Hematopoietic multipotent progenitor cell treated with erythropoietin and hydrocortisone succinate and interleukin-3 and kit ligand, for 4 days (in vitro differentiated cells): ENCODE measurements at places on chromosomes 3 and 15.

DNA sequence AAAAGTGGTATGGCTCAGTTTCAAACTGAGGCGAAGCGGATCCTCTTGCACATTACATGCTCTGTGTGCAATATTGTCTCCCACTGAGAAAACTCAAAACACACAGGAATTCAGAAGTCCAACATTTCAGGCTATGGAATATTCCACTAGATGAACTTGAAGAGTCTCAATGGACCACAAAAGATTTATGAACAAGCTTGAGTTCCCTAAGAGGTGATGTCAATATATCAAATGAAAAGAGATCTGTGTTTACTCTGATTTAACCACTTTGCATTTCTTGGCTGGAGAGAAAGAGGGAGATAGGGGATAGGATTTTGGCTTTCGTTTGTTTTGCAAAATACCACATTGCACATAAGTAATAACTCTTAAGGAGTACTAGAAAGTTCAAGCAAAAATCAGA lies 20.3 kb downstream of the PDZRN3 start:
- no peak for DNase-seq

DNA sequence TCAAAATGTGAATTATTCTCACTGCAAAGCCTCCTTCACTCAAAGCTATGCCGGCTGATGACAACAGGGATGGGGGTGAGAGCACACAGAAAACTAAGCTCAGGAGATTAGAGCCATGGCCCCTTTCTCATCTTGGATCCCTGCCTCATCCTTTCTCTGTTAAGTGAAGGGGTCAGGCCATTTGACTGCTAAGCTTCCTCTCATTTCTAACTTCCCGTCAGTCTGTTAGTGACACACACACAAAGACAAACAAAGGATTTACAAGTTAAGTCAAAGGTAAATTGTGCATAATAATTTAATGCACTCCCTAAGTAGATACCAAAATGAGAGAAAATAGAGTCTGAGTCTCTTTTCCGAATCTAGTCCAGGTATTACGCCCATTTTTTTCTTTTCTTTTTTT lies 1.2 kb downstream of the SS18L2 start:
- DNase-seq = no peak

DNA sequence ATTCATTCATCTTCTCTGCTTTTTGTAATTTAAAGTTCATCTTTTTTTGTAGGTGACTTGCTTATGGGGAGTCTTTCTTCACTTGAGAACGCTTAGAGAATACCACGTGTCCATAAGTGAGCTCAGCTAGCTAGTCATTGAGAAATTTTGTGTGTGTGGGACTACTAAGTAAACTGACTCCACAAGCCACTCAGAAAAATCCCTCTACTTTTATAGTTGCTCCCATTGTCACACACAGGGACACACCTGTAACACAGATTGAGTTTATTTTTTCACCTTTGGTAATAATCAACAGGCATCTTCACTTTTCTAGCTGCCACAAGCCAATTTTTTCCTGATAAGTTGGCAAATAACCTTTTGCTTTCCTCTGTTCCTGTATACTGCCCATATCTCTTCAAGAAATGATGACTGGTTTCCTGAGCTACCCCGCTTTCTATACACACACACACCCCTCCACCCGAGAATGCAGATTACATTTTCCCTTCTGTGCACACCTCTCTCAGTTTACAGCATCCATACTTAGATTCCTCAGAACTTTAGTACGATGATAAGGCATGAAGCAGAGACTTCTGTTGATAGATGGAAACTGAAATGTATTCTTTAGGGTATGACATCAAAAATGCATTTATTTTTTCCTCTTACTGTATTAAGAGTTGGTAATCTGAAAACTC lies 4.6 kb downstream of the TSC22D2 start:
- DNase-seq = peak; percentile 59

DNA sequence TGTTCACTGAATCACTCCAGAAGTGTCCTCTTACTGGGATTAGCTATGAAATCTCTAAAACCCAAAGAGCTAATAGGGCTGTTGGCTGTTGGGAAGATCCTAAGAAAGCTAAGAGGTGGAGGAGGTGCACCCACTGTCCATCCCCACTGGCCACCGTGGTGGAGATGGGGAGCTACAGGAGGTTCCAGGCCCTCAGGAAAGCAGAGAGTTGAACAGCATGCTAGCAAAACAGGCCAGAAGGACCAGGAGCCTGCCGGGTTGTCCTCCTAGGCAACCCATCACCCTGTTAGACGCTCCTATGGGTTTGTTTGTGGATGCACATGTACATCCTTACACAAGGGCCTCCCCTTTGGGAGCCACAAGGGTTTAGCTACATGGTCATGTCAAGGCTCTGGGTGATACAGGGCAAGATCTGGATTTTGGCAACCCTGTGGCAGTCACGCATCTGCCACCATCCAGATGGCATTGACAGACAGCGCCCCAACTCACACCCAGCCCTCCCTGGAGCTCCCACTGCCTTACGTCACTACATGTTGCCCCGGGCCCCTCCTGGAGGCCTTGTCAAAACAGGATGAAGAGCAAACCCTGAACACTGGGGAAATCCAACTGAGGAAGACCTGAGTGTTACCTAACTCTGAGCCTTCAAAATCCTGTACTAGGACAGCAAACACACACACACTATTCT lies 208.1 kb downstream of the SLCO3A1 start:
- no peak for DNase-seq

- DNase-seq = no peak
Measured at GRCh38 chr15:90055182-90055581, 47.1 kb downstream of the IDH2 start.

DNA sequence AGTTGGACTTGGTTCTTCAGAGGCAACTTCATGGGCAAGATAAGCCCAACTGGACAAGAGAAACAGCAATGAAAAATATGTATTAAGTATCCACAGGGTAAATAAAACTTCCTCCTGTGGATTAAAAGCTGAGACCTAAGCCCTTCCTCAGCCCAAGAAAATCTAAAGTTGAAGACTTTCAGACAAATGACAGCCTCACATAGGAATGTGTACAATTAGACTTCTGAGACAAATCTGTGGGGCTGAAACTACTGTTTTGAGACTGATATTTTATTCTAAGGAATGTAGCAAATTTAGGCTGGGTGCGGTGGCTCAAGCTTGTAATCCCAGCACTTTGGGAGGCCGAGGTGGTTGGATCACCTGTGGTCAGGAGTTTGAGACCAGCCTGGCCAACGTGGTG lies 74.2 kb upstream of the IL12A start:
- no peak for DNase-seq

DNA sequence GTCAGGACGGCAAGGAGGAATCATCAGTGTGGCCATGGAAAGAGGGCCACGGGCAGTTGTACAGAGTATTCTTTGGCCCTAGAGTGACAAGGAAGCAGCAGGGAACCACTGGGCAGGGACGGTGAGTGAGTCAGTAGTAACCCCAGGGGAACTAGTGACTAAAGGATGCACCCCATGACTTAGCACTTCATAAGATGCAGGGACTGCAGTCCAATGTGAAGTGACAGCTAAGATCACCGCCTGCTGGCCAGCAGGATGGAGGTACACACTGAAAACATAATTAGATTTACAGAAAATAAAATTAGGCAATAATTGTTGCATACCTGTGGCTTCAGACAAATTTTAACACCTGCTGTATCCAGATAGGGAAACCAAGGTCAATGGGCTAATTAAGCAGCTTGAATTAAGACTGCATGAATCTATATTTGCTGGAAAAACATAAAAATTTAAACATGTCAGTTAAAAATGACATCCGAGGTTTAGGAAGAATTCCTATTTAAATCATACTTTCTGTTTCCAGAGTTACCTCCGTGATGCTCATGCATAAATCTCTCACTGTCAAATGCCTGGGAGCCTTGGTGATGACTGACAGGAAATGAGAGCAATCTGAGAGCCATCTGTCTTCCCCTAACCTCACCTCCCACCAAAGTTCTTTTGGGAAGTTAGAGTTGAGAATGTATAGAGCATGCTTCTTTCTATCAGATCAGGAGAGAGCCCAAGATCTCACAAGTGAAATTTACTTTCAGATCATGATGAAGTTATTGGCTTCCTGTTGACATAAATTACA lies 56.5 kb downstream of the DCLK3 start:
- peak; percentile 69 for DNase-seq

DNA sequence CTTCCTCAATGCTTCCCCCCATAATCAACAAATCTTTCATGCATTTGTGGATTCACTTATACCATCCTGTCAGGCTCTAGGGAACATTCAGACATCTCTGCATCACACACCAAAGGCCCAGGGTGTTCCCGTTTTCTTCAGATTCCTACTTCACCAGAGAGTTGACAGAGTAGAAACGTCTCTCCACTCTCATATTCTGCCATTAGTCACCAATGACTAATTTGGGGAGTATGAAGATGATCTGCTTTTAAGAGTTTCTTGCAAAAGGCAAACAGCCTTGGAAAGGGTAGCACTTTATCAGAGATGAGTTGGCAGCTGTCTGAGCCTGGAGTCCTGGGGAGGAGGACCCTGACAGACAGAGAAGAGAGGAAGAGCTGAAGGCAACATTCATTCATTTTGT lies 55.8 kb upstream of the DGKG start:
- DNase-seq = no peak

DNA sequence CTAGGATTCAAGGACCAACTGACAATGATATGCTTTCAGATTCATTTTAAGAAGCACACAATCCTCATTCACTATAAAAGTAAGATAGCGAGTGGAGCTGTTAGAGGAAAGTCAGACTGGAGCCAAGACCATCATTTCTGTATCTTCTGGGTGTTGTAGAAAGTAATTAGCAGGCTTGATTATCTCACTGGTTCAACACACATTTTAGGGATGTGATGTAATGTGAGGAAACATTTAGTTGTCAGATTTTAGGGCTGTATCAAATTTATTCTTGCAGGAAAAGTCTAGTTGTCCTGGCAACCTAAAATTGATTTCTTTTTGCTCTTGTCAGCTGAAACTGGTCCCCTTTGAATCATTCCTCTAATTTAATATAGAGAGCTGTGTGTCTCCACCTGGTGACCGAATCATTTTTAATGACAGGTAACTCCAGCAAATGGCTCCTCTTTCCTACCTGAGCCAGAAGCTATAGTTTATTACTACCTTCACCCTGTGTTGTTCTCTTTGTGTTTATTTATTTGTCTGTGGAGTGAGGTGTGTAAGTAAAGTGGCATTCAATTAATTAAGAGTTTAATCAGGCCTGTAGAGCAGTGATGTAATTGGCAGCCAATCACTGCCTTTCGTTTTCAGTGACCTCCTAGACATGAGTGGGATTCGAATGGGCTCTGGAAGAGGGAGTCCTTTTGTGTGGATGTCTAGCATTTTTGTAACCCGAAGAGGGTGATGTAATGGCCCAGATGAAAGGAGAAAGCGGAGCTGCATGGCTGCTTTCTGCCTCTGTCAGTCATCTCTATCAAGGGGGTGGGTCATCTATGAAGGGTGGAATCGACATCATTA lies 125.8 kb downstream of the LPP start:
- DNase-seq = no peak

GRCh38 chr3:48301800-48302166 lies 31.7 kb downstream of the SPINK8 start:
- DNase-seq = peak; percentile 49

- peak; percentile 60 for DNase-seq
Measured at GRCh38 chr15:58731756-58732535, 17.6 kb downstream of the ADAM10 start.

- DNase-seq = no peak
Measured at GRCh38 chr15:88542342-88542733, 4.1 kb downstream of the DET1 start.

GRCh38 chr3:104717828-104718196 lies 648.9 kb upstream of the ALCAM start:
- peak; percentile 17 for DNase-seq

- DNase-seq = peak; percentile 75
Measured at GRCh38 chr3:197256836-197257444, 41.5 kb downstream of the DLG1 start.

- DNase-seq = peak; percentile 58
Measured at GRCh38 chr3:119627461-119627860, 29.8 kb downstream of the PLA1A start.

DNA sequence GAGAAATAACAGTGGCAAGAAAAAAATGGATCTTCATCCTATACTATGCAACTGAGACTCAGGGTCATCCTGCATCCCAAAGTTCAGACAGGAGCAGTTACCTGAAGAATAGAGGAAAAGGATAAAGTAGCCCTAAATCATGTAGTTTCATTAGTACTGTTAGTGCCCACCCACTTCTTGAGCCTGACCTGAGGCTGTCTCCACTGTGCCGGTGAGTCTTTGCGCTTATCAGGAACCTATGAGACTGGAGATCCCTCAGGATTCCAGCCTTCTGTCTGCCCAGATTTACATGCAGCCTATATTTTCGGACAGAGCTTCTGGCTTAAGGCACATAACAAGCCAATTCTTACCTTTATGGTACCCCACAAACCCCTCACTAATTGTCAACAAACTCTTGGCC lies 791.6 kb downstream of the ROBO1 start:
- DNase-seq = no peak

DNA sequence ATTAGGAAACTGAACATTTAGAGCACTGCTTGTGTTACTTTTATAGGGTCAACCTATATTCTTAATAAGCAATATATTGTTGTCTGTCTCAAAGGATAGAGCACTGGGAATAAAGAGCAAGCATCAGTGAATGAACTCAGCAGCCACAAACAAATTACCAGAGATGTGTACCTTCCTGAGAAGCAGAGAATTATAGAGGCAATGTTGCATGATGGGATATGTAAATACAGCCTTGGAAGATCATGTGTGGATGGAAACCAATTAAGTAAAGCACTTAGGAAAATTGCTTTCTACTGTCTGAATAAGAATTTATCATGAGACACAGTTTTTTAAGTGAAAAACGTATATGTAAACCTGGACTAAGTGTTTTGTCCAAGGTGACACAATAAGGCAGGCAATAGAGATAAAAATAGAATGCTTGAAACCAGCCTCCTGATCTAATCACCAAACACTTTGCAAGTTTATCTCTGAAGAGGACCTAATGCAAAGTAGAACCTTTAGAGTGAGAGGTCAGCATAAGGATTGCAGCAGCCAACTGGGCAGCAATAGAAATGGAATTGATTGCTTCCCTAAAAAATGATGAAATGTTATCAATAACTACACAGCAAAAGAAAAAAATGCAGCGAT lies 848.0 kb downstream of the TUSC7 start:
- no peak for DNase-seq

GRCh38 chr3:126661532-126662364 lies 6.8 kb upstream of the TXNRD3 start:
- DNase-seq = no peak

DNA sequence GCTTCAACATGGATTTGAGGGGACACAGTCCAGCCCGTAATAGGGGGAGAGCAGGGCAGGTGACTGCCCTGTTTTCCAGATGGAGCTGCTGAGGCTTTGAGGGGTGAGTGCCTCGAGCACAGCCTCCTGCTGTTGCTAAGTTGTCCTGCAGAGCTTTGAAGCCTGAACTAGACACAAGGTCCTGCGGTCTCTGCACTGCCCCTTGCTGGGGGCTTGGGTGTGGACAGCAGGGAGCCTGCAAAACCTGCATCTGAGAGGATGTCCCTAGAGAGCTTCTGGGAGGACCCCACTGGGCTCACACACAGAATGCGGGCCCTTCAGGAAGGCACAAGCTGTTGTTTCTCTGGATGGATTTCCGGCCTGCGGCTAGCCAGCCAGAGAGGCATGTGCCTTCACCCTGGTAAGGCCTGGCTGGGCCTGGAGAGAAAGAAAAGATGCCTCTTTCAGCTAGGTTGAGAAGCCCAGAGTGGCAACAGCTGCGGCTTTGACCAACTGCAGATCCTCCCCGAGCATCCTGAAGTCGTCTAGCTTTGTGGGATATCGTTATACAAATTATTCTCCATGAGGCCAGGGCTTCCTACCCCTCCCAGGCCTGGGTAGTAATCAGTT lies 226.2 kb downstream of the SLCO3A1 start:
- DNase-seq = no peak

GRCh38 chr3:99873269-99874102 lies 55.8 kb downstream of the CMSS1 start:
- no peak for DNase-seq

GRCh38 chr3:120875989-120876388 lies 32.0 kb upstream of the STXBP5L start:
- no peak for DNase-seq
